ENCODE measurements at places on chromosomes 12 and 14. TPM values are rescaled to one million over a fixed set of nuclear protein-coding genes. Genes with fewer than 3 reads are reported as not detected.

GRCh38 chr12:52448228-52448627, 3.7 kb downstream of the KRT6B start:
- peaks cover 16% of the 10 kb centered on the region for H3K27me3 ChIP-seq
- peaks cover 4% of the 10 kb centered on the region for H3K4me1 ChIP-seq
- DNase-seq = no peak
- no peak overlapping the region for H3K4me3 ChIP-seq

DNA sequence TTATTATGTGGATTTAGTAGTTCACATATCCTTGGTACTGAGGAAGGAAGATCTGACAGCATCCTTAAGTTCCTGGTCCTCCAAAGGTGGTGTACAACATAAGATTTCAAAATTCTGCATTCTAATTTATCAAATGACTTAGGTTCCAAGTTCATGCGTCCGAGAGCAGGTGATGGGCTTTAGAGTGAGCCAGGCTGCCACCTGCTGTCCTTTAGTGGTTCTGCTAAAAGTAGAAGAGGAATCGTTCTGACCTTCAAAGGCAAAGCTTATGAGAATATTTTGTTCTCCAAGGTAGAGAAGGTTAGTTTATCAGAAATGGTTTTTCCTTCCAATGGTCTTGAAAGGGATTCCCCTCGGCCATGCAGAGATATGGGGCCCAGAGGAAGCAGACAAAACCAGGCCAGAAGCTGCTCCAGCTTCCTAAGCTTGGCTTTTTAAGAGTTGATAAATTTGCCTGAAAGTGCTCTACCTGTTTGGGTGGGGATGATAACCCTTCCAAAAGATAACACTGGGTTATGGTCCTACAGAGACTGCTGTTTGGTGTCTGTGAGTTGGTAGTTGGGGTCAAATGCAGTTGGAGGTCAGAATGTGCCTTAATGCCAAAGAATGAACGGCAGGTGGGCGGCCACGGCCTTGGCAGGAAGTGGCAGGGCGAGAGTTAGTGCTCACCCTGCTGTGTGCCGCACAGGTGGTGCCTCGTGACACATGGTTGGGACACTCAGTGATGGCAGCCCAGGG, 29.1 kb upstream of the LRTM2 start:
- H3K27me3 ChIP-seq = no peaks in the 10 kb centered on the region
- no peak overlapping the region for H3K27ac ChIP-seq
- peaks cover 18% of the 10 kb centered on the region for H3K4me1 ChIP-seq
- H3K4me3 ChIP-seq = no peak overlapping the region
- peaks cover 3% of the 10 kb centered on the region for H3K36me3 ChIP-seq

DNA sequence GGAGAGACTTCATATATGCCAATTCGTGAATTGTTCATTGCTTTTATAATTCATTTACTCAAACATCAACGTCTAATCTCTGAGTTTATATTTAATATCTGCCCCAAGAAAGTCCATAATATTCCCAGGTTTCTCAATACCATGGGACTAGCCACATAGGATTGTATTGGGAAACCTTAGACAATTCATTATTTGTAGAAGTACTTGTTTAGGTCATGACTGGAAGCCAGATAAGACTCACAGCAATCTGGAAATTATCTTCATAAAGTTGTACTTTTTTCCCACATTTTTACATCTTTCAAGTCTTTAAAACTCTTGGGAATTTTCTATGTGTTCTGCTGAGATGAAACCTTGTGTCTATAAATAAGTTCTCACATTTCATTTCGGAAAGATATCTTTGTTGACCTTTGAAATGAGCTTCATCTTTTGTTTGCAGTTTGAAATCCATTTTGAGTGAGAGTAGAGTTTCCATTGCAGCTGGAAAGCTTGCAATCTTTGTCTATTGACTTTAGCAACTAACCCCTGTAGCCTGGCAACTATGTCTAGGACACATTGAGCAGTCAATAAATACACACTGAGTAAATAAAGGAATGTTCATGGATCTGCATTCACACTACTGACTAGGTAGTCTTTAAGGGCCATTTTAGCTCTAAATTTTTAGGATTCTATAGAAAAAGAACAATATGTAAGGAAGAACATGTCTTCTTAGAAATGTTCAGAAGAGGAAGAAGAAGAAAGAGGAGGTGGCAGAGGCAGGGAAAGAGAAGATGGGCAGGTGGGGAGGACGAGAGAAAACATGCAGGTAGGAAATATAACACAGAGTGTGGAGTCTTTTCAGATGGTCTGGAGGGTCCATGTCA, 154.4 kb downstream of the LRIG3 start:
- DNase-seq = no peak
- H3K4me3 ChIP-seq = no peak overlapping the region
- no peaks in the 10 kb centered on the region for H3K27me3 ChIP-seq
- no peaks in the 10 kb centered on the region for H3K4me1 ChIP-seq
- no peaks in the 10 kb centered on the region for H3K36me3 ChIP-seq

GRCh38 chr12:93743999-93744689, 67.0 kb downstream of the CRADD start:
- no peaks in the 10 kb centered on the region for H3K27me3 ChIP-seq
- peaks cover 27% of the 10 kb centered on the region for H3K4me1 ChIP-seq
- no peak for DNase-seq
- no peak overlapping the region for H3K4me3 ChIP-seq
- no peaks in the 10 kb centered on the region for H3K36me3 ChIP-seq
- H3K27ac ChIP-seq = no peak overlapping the region

GRCh38 chr14:54366736-54367735, 29.8 kb upstream of the CDKN3 start:
- H3K27me3 ChIP-seq = peaks cover 19% of the 10 kb centered on the region
- peak; percentile 70 for DNase-seq
- no peaks in the 10 kb centered on the region for H3K36me3 ChIP-seq
- H3K4me1 ChIP-seq = peaks cover 6% of the 10 kb centered on the region

DNA sequence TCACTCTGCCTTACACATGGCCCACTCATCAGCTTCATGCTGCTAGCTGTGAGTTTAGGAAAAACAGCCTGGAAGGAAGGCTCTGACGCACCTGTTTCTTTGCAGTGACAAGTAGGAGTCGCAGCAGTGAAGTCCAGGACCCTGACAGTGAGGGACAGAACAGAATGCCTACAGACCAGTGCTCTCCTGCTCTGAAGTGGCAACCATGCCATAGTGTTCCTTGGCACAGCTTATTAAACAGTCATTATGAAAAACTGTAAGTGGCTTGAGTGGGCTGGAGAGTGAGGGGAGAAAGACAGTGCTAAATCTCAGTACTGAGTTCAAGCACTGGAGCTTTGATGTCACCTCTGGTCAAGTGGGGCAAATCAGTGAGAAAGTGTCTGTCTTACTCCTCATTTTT, 61.7 kb downstream of the MYRFL start:
- no peak overlapping the region for H3K27ac ChIP-seq
- no peaks in the 10 kb centered on the region for H3K36me3 ChIP-seq
- no peak for DNase-seq
- peaks cover 7% of the 10 kb centered on the region for H3K27me3 ChIP-seq

DNA sequence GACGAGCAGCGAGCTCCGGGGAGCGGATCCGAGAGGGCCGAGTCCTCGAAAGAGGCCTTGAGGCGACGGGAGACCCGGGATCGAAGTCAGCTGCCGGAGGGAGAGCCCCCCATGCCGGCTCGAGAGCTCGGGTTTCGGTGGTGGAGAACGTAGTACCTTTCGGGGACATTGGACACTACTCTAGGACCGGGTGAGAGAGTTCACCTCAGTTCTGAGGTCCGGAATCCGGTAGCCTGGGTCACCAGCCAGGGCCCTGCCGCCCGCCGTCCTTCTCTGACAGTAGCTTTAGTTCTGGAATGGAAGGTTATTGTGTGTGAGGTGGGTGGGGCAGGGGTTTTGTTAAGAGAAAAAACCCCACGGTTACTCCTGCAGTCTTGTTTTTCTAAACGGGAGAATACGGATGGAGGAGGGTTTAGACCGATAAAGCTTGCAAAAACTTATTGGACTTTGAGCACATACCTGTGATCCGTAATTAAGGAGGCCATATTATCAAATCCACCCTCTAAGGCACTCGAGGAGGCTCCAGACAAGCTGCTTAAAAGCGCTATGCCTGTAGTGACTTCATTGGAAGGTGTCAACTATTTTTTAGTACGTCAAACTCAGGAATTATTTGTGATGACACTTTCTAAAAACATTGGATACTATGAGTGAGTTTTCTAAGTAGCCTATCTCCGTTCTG, 765 bp downstream of the SCYL2 start:
- H3K27me3 ChIP-seq = no peaks in the 10 kb centered on the region
- H3K4me1 ChIP-seq = peaks cover 22% of the 10 kb centered on the region
- peak overlapping the region; percentile 98 for H3K4me3 ChIP-seq
- no peak for DNase-seq
- H3K36me3 ChIP-seq = peaks cover 3% of the 10 kb centered on the region

- no peak overlapping the region for H3K4me3 ChIP-seq
- H3K27me3 ChIP-seq = no peaks in the 10 kb centered on the region
Observed at GRCh38 chr12:66899588-66899987, 220.7 kb upstream of the GRIP1 start.

DNA sequence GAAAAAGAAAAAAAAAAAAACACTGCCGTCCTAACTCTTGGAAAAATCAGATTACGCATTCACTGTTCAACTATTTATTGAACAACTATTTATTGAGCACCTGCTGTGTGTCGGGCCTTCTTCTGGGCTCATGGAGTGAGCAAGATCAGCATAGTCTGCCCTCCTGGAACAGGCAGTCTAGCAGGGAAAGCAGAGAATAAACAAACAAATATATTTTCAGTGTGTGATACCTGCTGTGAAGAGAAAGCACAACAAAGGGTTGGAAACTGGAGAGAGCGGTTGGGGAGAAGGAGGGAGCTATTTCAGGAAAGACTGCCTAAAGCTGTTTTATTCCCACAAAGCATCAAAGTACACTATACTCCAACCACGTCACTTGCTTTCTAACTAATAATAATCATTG, 10.8 kb downstream of the PROX2 start:
- H3K4me3 ChIP-seq = no peak overlapping the region
- H3K27ac ChIP-seq = peak overlapping the region; percentile 10
- H3K4me1 ChIP-seq = peaks cover 21% of the 10 kb centered on the region
- no peak for DNase-seq

DNA sequence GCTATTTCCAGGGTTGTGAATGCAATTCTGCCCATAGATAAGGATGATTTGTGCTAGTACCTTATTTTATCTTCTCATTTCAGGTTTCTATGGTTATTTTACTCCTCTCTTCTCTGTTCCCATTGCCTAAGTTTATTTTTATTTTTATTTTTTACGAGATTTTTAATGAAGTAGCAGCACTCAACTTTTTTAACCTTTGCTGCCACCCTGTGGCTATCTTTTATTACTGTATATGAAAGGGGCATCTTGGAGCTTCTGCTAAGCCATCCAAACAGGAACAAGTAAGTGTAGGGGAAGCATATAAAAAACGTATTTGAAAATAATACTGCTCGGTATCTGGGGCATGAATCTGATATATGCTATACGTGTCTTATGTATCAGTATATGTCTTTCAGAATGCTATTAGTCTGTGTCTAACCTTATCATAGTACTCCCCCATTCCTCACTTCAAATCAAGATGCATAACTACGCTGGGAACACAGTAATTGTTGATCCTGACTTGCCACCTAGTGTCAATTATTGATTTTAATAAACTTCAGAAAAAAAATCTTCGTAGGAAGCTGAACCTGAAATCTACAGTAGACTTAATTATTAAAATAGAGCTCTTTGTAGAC, 60.3 kb downstream of the KLRG1 start:
- no peaks in the 10 kb centered on the region for H3K36me3 ChIP-seq
- DNase-seq = peak; percentile 78
- no peak overlapping the region for H3K4me3 ChIP-seq
- H3K27ac ChIP-seq = no peak overlapping the region
- H3K27me3 ChIP-seq = peaks cover 6% of the 10 kb centered on the region

The DCN gene
- total RNA-seq = not detected

The TGM1 gene
- total RNA-seq = 5.1 TPM

The TBX5 gene
- total RNA-seq = not detected

The TAS2R19 gene
- total RNA-seq = 3.9 TPM

The KDM5A gene
- 79.0 TPM for total RNA-seq
